RPMI8226 (cell line): ENCODE measurements at places on chromosomes 5 and 9.
A peak's percentile ranks its signal among the peaks of the same experiment; 100 is the strongest.

GRCh38 chr9:79104951-79105350 is 466.8 kb upstream of the TLE4 start:
- DNase-seq = no peak

GRCh38 chr5:128494516-128494915 is 43.5 kb downstream of the FBN2 start:
- no peak for DNase-seq

DNA sequence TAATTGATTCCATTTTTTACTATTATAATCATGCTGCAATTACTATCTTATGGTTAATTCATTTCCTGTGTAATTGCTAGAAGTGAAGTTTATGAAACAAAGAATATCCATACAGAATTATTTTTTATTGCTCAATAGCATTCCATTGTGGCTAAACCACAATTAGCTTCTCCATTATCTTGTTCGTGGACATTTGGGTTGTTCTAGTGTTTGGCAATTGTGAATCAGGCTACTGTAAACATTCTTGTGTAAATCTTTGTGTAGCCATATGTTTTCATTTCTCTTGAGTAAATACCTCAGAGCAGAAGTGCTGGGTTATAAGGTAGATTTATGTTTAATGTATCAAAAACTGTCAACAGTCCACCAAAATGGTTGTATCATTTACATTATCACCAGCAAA is 341.1 kb downstream of the MAT2B start:
- no peak for DNase-seq

DNA sequence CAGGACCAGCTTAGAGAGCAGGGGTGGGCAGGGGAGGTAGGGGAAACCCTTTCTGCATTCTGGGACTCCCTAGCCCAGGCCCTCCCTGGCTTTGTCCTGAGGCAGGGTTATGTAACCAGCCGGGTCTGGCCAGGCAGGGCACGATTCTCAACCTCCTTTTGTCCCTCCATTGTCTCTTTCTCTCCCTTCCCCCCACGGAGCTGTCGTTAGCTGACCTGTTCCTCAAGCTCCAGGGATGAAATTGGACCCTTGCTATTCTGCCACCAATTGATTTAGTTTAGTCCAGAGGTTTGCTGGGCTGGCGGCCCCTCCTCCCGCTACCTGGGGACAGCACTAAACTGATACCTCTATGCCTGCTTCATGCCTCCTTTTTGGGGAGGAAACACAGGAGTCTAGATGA is 9.4 kb upstream of the NDST1 start:
- DNase-seq = no peak

DNA sequence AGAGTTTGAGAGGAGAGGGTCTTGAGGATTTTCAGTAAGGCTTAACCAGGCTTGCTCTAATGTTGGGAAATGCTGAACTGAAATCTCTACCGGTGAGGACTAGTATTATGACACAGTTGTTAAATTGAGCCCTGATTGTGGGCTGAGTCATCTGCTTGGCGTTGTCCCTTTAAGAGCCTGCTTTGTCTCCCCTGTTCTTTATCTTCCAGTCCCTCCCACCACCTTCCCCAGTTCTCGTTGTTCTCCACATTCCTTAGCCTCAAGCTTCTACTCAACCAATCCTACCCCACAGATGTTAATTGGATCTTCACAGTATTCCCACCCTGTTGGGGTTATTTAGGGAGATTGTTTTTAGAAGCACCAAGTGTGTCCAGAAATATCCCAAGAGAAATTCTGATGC is 57.6 kb downstream of the ANKRD55 start:
- DNase-seq = no peak

GRCh38 chr9:105150991-105151685 is 93.3 kb upstream of the SLC44A1 start:
- no peak for DNase-seq

GRCh38 chr9:16337322-16338029 is 533.0 kb downstream of the BNC2 start:
- no peak for DNase-seq

DNA sequence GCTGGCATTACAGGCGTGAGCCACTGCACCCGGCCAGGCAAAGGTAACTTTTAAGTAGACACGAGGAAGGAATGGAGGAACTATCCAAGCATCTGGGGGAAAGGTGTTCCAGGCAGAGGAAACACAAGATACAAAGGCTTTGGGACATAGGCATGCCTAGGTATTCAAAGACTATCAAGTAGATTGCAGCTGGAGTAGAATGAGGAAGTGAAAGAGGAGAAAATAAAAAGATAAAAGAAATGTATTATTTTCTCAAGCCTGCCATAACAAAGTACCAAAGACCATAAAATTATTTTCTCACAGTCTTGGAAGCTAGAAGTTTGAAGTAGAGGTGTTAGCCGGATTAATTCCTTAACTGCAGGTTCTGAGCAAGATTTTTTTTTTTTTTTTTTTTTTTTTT is 39.9 kb upstream of the GRIN3A start:
- peak; percentile 3 for DNase-seq

DNA sequence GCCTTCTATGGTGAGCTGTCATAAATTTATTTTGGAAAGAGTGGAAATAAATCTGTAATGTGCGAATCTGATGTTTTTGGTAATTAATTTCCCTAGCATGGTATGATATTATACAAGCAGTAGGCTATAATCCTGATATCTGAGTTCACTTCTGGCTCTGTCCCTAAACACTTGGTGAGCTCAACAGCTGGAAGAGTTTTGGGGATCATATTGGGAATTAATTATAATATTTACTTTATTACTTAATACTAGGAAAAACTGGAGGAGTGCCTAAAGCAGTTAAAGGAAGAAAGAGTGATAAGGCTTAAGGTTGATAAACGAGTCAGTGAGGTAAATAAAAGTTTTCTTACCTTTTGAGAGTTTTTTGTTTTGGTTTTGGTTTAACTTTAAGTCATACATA is 26.8 kb downstream of the CEP78 start:
- DNase-seq = no peak

DNA sequence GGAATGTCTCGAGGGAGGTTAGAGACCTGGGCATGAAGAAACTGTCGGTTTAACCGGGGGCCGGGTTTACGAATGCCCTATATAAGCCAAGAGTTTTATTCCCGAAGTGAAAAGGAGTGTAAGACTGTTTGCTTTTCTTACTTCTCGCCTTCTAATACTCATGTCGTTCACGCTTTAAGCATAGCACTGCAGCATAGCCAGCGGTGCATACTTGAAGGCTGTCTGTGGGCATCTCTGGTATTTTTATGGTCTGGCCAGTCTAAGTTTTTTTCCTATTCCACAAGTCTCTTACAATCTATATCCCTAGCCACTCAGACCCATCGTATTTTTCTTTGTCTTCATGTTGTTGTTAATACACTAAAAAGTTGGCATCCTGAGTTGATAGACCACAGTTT is 1.2 kb downstream of the UHRF2 start:
- peak; percentile 31 for DNase-seq

- DNase-seq = no peak
Measured at GRCh38 chr5:117183326-117183725, 608.7 kb upstream of the SEMA6A start.

DNA sequence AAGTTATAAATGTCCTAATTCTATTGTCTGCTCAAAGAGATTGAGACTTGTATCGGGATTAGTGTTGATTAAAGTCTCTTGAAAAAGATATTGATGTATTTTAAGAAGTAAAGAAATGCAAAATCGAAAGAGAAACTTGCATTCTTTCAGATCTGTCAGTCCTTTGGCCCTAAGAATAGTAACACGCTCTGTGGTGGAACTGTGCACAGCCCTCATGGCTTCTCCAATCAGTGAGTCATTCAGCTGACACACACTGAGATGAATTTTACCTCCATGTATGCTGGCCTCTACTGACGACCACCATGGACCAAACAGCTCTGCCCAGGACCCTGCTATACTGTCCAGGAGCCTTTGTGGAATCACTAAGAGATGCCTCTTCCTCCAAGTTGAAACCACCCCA is 232.4 kb downstream of the ESM1 start:
- DNase-seq = peak; percentile 84

GRCh38 chr9:122791872-122792669 is 3.3 kb downstream of the OR5C1 start:
- no peak for DNase-seq

- no peak for DNase-seq
Measured at GRCh38 chr9:113179839-113180238, 29.0 kb downstream of the SLC31A2 start.

GRCh38 chr5:169942181-169942580 is 38.1 kb downstream of the INSYN2B start:
- DNase-seq = no peak

GRCh38 chr5:135890296-135890695 is 5.3 kb downstream of the IL9 start:
- DNase-seq = no peak

DNA sequence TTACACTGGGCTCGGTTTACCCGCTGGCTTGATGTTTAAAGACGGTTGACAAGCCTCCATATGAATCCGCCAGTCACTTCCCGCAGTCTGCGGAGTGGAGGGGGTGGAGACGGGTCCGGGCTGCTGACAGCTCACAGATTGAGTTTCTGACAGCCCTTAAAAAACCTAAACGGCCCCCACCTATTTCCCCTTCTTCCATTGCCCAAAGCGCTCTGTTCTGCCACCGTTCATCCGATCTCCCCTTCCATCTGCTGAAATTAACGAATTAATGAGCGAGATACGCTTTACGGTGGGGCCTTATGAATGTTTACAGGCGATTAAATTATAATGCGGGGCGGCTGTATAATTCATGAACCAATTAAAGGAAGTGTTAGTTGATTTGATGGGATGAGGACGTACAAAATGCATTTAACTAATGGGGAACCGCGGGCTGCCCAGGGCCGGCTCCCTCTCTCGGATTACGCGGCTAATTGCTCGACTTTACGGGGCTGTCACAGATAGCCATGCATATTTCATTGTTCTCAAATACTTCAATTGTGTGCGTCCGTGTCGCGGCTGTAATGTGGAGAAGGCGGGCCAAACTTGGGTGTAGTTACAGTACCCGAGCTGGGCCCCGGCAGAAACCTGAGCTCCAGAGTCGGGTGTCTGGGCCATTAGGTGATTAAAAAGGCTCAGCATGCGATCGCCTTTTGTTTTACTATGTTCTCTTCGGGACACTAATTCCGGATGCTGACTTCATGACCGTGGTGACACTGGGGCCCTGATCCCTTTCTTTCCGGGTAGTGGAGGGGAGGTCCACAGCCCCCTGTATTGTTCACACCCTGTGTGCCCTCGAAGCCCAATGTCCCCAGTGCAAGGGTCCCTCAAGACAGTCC is 74.9 kb downstream of the GTF3C4 start:
- DNase-seq = no peak

- DNase-seq = no peak
Measured at GRCh38 chr5:179974246-179974945, 66.7 kb upstream of the TBC1D9B start.

DNA sequence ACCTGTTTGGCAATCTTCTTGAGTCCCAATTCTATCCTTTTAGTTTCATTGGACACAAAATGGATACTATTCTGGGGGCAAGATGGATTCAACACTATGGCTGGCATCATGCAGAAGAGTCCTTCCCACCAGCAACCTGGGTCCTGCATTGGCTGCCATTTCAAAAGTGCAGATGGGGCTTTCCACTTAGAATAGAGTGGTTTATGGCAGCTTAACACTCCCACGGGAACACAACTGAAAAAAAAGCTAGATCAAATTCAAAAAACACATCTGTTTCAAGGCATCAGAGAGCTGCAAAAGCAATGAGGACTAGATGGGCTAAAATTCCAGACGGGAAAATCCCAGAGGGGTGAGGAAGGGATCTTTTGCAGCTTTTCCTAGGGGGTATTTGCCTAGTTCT is 11.2 kb upstream of the HMHB1 start:
- DNase-seq = no peak

GRCh38 chr9:100428871-100429654 is 2.1 kb downstream of the MSANTD3 start:
- no peak for DNase-seq

DNA sequence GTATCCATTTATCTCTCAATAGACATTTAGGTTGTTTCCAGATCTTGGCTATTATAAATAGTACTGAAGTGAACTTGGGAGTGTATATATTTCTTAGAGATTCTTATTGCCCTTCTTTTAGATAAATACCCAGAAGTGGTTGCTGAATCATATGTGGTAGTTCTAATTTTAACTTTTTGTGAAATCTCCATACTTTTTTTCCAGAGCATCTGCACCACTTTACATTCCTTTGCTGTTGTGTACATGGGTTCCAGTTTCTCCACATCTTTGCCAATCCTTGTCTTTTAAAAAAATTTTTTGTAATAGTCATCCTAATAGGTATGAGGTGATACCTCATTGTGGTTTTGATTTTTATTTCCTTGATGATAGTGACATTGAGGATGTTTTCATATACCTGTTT is 303.7 kb downstream of the CCDC171 start:
- no peak for DNase-seq

DNA sequence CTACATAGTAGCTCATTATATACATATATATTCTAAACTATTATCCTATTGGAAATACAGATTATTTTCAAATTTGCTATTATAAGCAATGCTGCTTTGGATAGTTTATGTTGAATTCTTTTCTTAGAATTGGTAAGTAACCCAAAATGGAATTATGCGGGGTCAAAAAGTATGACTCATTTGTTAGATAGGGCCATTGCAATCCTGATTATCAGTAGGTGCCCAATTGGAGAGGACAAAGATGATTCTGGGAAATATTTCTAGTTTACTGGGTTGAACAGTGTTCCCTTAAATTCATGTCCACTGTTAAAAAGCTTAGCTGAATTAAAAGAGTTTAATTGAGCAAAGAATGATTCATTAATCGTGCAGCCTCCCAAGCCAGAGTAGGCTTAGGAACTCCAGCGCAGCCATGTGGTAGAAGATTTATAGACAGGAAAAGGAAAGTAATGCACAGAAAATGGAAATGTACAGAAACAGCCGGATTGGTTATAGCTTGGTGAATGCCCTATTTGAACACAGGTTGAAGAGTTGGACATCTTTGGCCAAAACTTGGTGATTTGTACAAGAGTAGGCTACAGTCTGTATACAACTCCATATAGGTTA is 81.8 kb downstream of the GDNF start:
- no peak for DNase-seq

- DNase-seq = no peak
Measured at GRCh38 chr9:24382566-24382965, 163.1 kb downstream of the IZUMO3 start.
